ENCODE measurements at places on chromosomes 2 and 18.

DNA sequence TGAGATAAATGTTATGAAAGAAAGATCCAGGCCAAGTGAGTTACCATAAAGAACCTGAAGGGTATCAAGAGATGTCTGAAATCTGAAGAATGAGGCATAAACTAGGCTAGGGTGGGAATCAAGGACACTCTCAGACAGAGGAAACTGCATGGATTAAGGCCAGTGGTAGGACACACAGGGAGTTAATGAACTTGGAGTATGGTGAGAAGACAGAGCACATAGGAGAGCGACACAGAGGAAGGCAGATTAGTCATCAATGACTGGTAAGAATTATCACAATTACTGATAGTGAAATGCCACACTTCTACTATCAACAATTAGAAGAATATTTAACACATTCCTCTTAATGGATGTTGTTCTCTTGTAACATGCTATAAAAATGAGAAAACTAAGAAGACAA lies 76.9 kb downstream of the TTC21B start:
- no peak for DNase-seq

DNA sequence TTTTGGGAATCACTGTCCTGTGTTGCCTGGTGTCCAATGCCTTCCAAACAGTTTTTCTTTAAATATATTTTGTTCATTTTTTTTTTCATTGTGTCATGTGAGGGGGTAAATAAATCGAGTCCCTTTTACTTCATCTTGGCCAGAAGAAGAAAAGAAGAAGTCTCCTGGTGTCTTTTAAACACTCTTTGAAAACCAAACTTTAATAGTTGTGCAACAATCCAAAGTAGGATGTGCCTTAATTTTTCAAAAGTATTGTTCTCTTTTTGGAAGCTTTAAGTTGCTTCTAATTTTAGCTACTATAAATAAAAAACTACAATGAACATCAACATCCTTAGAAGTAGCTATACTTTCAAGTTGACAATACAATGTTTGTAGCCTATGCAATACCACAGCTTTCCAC lies 154.9 kb downstream of the ATAD2B start:
- no peak for DNase-seq

DNA sequence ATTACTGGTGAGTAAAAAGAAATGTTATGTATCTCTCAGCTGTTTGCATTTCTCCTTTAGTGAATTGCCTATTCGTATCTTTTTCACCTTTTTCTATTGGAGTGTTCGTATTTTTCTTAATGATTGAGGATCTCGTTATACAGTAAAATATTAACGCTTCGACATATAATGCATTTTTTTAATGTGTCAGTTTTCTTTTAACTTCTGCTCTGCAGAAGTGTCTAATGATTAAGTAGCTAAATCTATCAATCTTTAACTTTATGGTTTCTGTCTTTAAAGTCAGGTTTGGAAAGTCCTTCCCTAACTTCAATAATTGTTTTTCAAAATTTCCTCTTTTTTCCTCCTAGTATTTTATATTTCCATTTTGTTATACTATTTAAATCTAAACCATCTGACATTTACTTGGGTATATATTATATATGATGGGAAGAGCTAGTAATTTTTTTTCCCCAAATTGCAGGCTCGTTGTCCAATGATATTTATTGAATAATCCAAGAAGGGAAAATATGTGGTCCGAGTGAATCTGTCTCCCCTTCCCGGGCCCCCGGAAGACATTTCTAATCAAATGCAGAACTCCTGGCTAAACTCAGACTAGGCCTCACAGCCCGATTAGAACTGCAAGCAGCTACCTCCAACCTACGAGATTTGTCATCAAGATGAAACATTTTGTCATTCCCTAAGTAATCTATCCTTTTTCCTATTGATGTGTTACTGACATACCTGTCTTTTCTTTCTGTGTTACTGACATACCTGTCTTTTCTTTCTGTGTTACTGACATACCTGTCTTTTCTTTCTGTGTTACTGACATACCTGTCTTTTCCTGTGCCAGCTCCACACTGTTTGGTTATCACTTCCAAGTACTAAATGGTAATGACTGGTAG lies 17.2 kb downstream of the PCBP1 start:
- DNase-seq = no peak

GRCh38 chr18:6484659-6485058 lies 69.9 kb upstream of the L3MBTL4 start:
- no peak for DNase-seq

- no peak for DNase-seq
Observed at GRCh38 chr18:23054553-23054952, 80.7 kb upstream of the CABLES1 start.

- DNase-seq = no peak
Observed at GRCh38 chr2:161059388-161059787, 100.8 kb upstream of the TANK start.

DNA sequence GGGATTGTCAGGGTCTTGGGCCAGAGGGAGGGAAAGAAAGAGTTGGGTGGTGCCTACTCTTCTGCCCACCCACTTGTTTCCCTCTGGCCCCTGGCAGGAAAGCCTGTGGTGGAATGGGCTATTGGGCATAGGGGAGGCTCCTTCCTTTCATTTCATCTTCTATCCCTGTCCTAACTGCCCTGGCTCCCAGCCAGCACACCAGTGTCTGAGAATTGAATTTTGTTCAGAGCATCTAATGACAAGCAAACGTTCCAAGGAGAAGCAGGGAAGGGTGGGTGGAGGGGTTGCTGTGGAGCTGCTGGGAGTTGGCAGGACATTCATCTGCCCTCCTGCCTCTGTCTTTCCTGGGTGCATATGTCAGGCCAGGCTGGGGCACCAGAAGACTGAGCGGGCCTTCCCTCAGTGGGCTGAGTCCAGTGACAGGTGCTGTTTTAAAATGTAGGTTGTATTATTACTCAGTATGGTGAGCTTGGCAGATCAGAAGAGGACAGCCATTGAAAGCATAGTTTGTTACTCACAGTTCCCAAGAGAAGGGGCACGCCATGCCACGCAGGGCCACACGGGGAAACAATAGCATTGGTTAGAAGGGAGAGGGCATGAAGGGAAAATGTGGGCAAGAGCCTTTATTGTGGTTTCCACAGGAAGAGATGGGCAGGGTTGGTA lies 171.9 kb downstream of the ACOXL start:
- no peak for DNase-seq

Data from NCI-H1436 (cell line).